GM12892 (cell line): ENCODE measurements at places on chromosomes 2 and 18.

DNA sequence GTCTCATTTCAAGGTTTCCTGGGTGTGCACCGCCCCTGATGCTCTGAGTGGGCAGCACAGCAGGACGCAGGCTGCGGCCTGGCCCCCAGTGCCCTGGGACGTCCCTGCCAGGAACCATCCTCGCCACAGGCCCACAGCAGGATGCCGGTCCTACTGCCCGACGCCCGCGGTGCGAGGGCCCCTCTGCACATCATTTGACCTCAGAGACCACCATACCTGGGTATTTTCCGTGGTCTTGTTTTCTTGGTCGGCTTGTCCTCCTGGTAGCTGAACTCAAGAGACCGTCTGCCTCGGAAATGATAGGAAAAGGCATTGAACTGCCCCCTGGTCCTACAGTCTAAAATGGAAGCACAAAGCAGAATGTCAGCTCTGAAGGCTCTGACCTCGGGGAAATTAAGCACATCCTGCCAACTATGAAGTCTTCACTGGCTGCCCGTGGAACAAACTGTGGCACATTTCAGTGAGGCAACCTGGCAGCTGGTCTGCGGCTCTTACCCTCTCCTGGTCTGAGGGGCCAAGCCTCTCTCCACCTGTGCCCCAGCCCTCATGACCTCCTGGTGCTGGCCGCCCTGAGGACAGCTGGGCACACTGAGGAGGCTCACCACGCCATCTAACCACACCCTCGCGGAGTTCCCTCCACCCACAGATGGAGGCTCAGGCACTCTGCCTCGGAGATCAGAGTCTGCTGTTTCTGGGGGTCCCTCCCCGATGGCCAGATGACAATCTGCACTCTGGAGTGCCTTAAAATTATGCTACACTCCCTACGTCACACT is 105.0 kb downstream of the PXDN start:
- no peak for DNase-seq

- DNase-seq: no peak
Measured at GRCh38 chr18:9643549-9643948, 29.2 kb upstream of the PPP4R1 start.

GRCh38 chr2:234422273-234422732 is 74.6 kb downstream of the ARL4C start:
- DNase-seq: no peak

DNA sequence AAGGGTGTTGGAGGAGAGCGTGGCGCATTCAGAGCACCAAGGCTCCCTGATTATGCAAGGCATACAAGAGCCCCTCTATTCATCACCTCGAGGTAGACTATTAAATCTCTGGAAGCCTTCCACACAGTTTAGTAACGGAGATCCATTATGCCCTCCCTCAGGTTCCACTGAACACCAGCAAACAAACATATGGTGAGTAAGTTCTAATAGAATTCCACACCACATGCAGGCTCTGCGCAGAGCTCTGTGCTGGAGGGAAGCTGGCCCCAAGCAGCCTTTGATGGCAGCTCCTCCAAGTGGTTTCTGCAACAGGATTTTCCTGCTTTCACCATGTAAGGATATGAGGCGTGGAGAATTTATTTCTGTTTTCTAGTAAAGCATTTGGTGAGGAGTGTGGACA is 238.6 kb downstream of the C1D start:
- no peak for DNase-seq

DNA sequence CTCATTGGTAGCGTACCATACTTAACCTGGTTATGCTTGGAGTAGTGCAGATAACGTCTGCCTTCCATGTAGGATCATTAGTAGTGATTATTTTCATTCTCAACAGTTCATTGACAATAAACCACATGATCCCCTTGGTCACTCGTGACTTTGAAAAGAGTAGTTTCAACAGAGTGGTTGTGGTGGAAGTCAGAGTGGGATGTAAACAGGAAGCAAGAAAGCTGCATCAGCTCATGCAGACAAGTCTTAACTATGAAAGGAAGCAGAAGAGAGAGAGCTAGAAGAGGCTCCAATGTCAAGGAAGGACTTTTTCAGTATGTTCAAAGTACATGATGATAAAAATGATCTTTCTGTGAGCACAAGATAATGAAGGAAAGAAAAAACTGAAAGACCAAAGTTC is 287.4 kb downstream of the MBD2 start:
- DNase-seq: no peak

GRCh38 chr2:215796140-215796855 is 217.1 kb downstream of the MREG start:
- DNase-seq: no peak

GRCh38 chr2:40105593-40105992 is 326.5 kb upstream of the THUMPD2 start:
- DNase-seq: no peak

DNA sequence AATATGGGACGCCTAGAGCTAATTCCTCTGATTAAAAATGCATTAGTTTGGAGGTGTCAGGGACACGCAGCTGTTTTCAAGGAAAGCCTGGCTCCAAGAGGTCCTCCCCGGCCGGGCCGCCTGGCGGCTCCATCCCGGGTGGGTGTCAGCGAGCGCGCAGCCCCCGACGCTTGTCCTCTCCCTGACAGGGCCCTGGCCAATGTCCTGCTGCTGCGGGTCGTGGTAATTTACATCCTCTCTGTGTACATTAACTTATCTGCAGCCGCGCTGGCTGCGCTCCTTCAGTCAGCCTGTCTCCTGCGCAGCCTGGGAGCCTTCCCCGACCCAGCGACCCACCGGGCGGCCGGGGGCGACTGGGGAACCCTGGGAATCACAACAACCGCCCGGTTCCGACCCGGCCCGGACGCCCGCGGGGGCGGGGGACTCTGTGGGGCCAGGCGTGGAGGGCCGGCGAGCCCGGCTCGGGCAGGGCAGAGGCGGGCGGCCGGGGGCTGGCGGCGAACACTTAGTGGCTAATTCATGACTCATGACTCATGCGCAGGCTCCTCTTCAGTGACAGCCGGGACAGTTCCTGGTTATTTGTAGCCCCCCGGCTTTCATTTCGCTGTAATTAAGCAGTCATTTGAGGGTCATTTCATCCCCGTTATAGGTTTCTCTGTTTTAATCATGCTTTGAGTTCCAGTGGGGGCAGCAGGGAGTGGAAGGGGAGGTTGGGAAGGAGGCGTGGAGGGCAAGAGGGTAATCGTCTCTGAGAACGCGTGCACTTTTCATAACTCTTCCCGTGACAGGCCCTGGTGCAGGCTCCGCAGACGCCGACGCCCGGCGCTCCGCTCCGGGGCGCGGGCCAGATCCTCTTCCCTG is 141.9 kb upstream of the CTAGE1 start:
- DNase-seq: peak; percentile 8

- no peak for DNase-seq
Measured at GRCh38 chr2:11177871-11178690, 22.8 kb downstream of the SLC66A3 start.

- DNase-seq: no peak
Measured at GRCh38 chr2:171741189-171741588, 53.9 kb downstream of the DYNC1I2 start.

DNA sequence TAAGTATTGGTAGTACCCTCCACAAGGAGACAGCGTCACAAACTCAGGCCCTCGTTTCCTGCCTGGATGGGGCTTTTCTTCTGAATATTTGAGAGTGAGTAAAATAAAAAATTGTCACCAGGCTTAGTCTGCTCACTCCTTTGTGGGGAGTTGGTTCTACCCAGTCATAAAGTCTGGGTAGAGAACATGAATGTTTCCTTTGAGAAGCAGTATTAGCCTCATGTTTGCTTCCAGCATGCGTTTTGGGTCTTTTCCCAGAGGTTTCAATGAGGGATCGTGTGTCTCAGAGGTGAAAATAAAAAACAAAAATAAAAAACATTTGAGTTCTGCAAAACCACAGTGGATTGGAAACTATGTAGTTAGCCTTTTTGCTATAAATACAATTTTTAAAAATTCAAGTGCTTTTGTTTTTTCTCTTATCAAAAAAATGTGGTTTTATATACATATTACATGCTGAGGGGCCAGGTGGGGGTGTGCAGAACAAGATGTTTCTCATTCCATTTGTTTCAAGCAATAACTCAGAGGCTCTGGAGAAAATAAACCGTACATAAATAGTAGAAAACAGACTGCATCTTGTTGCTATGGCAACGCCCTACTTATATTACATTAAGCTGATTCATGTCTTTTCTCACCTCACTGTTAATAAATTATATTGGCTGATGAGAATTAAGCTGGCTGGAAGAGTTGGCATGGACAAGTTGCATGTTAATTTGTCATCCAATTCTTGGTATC is 225.4 kb upstream of the FBXO11 start:
- no peak for DNase-seq

GRCh38 chr2:11703700-11704099 is 33.7 kb upstream of the NTSR2 start:
- no peak for DNase-seq

DNA sequence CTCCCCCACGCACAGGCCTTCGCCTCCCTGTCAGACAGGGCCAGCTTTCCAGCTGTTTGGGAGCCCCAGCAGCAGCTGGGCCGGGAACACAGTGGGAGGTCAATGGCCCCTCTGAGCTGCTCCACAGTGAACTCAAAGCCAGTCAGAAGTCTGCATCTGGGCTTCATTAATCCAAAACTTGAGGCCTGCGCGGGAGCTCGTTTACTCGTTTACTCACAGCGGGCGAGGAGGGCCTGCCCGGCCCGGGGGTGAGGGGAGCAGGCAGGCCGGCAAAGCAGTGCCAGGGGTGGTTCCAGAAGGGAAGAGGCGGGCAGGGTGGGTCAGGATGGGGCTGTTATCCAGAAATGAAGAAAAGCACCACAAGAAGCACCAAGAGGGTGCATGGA is 36.8 kb upstream of the SEMA4C start:
- DNase-seq: no peak

DNA sequence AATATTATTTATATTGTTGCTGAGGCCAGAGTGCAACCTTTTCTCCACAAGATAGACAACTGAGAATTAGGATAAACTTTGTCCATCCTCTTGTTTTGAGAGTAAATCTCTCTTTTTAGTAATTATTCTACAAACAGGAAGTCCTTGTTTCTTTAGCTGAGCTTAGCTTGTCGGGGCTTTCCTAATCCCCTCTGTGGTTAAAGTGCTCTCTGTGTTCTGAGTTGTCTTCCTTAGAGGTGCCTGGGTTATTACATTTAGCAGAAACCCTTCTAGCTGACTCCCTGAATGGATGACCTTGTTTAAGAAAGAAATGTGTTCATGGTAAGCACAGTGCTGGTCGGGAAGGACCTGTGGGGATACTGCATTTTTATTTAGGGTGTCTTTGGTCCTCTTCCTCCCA is 12.7 kb downstream of the USP39 start:
- DNase-seq: no peak

DNA sequence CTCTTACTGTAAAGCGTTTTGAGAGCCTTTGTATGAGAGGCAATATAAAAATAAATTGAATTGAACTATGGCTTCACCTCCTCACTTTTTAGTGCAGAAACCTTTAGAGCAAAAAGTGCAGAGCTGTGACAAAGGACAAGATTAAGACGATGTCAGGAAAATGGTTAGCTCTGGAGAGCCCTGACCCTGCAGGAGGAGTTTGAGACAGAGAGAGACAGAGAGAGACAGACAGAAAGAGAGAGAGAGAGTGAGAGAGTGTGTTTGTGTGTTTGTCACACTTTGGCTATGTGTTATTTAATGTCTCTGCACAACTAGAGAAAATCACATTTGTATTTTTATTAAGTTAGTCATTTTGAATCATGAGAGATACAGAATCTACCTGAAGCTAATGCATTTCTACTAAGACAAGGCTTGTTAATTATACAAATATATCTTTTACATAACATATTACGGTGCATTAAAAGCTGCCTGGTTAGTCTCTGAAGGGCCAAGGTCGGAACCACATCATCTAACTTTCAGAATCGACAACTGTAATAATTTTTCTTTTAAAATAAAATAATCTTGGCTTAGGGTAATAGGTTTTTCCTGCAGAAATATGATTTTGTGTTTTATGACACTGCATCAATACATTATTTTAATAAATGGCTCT is 423.5 kb upstream of the ZEB2 start:
- DNase-seq: no peak

- DNase-seq: no peak
Measured at GRCh38 chr18:22473366-22473765, 55.7 kb upstream of the CTAGE1 start.

DNA sequence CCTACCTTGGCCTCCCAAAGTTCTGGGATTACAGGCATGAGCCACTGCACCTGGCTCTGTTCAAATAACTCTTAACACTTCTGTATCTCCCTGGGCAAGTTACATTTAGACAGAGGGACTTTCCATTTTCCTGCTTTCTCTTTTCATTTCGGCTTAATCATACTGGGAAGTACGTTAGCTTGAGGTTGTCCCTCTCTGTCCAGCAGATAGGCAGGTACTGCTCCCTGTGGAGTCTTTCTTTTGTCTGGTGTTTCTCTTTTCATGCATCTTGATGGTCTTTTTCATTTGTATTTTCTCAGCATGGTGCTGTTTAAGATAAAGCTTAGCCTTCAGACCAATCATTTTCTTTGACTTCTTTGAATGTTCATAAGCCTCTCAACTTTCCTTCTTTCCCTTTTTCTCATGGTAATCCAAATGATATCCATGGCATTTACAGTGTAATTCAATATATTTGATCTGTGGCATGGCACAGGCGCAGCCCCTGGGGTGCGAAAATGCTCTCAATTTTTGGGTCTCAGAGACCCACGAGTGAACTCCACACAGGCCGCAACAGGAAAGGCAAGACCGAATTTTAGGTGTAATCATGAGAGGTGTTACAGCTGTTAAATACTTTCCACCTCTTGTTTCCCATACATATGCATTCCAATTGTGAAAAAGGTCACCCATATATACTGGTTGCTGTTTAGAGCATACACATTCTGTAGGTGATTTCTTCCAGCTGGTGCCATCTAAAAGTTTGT is 99.9 kb upstream of the MYO3B start:
- no peak for DNase-seq

DNA sequence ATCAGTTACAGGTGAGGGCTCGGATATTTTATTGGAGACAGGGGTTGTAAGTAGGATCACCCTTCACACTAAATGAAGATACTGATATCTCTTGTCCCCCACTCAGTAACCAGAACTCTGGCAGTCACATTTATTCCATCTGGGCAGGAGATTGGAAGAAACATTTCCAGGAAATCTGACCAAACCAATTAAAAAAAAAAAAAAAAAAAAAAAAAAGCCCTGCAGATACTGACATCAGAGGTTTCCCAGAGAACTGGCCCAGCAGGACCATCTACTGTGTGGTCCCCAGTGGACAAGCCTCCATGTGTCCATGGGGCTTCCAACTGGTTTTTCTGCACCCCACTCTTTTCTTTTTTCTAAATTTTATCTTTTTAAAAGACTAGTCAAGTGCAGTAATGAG is 41.3 kb downstream of the SH2D6 start:
- no peak for DNase-seq

- no peak for DNase-seq
Measured at GRCh38 chr2:51510303-51510702, 478.4 kb upstream of the NRXN1 start.

GRCh38 chr2:10059552-10060335 is 16.4 kb downstream of the KLF11 start:
- DNase-seq: no peak
